ENCODE measurements at places on chromosomes 5 and 9.

DNA sequence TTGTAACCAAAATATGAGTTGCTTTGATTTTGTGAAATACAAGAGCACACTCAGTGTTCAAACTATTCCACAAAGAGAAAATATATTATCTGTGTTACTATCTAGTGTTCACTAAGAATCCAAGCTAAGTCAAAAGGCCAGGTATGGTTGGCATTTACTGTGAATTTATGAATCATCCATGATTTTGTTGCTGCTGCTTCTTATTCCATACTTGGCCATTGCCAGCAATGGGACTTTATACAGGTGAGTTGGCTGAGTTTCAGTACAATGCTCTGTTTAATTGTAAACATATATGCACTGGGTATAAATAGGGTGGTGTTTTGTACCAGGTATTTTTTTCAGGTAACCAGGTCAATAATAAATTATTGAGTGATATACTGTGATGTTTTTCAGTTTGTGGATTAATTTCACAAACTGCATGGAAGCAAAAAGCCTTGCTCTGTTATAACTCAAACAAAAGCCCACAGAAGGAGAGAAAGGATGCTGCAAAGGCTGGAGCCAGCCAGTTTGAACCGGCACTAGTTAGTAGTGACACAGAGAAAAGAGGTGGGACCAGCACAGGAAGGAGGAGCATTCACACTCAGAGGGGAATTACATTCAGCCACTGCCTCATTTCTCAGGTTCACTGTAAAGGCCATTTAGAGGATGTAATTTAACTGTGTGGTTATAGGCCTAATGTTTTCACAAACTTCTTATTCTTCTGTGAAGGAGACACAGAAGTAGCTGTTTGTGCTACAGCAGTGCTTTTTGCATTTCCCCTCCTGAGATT, 381.8 kb downstream of the ADGRV1 start:
- DNase-seq: peak; percentile 78

GRCh38 chr5:178280631-178281030, 48.0 kb upstream of the PHYKPL start:
- no peak for DNase-seq

GRCh38 chr5:173926359-173926758, 38.2 kb downstream of the CPEB4 start:
- DNase-seq: no peak

DNA sequence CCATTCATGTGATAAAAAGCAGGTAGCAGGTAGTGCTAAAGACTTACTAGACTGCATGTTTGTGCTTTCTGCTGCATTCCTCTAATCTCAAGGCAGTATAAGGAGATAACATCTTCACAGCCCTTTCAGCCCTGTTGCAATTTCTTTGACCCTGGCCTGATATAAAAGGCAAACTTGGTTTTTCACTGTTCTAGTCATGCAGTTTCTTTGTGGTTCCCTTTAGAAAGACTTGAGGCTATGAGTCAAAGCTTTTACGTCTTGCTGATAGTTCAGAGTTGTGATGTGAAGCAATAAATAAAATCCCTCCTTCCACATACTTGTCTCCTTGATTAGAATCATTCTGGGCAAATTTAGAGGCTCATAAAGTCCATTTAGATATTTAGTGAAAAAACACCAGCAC, 88.6 kb upstream of the CDKN2B start:
- no peak for DNase-seq

GRCh38 chr5:90231688-90232087, 177.9 kb downstream of the CETN3 start:
- DNase-seq: peak; percentile 47

GRCh38 chr5:135974021-135974600, 19.3 kb upstream of the LECT2 start:
- DNase-seq: no peak

DNA sequence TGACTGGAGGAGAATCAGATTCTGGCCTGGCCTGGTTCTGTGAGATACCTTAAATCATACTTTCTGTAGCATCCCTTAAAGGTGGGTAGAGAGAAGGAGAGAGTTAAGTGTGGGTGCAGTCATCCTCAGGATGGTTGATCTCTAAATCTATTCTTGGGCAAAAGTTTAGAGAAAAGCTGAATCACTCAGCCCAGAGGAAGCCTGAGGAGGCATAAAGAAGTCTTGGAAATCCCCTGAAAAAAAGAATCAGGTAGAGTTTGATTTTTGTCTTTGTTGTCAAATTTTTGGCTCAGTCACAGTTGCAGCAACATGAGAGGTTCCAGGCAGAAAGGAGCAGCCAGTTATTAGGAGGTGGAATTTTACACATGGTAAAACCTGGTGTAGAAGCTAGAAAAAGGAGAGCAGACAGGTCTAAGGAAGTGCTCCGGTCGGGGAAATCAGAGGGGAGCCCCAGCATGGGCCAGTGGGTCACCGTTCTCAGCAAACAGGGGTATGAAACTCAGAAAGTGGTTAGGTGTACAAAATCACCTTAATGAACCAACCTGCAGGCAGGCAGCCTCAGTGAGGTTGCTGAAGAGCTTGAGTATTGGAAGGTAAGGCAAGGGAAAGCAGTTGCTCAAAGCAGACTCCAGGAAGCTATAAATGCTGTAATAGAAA, 116.2 kb upstream of the CNTLN start:
- DNase-seq: no peak

DNA sequence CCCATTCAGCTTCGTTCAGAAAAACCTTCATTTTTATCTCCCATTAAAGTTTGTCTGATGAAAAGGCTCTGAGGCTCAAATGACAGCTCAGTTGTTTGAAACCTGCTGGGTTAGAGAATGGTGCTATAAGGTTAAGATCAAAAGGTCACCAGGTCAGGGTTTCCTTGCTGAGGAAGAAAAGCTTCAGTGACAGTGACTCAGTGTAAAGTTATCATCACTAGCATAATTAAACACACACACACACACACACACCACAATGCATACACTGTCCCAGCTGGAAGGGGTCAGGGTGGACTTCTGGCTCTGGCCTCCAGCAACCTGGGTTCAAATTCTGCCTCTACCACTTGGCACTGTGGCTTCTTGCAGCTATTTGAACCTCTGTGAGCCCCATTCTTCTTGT, 281.1 kb downstream of the DOCK8 start:
- DNase-seq: no peak

- no peak for DNase-seq
Measured at GRCh38 chr5:13108265-13108664, 836.2 kb downstream of the DNAH5 start.

DNA sequence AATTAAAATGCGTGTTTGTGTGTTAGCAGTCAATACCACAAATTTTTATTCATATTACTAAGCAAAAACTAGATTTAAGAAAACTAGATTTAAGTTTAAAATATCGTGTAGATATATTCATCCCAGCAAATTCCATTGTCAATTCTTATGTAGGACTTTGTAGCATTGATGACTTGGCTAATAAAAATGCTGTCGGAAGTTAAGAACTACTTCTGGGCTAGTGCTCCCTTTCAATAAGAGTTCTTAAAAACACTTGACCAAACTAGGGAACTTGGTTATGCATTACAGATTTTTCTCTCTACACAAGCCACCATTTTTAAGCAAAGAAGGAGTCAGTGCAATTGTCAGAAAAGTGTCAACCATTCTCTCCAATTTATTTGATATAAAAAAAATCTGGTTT, 68.7 kb upstream of the RAD23B start:
- no peak for DNase-seq

DNA sequence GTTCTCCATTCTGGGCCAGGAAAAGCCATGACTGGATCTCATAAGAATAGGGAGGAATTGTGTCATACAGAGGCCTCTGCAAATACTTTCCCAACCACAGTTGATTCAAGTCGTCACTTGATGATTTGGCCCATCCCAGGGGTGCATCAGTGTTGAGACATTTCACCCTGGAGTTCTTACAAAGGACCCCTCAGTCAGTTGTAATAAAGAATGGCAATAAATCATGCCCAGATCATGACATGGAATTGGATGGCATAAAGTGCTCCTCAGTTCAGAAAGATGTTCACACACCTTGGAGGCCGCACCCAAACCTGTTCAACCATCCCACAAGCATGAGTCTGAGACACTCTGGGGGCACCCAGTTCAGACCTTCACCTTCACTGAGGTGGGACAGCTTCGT, 168.1 kb downstream of the NR3C1 start:
- no peak for DNase-seq

- no peak for DNase-seq
Measured at GRCh38 chr5:147055850-147056566, 177.5 kb upstream of the PPP2R2B start.

GRCh38 chr5:74966141-74967026, 86.0 kb downstream of the GCNT4 start:
- no peak for DNase-seq

- no peak for DNase-seq
Measured at GRCh38 chr9:76571288-76571687, 112.3 kb downstream of the GCNT1 start.

DNA sequence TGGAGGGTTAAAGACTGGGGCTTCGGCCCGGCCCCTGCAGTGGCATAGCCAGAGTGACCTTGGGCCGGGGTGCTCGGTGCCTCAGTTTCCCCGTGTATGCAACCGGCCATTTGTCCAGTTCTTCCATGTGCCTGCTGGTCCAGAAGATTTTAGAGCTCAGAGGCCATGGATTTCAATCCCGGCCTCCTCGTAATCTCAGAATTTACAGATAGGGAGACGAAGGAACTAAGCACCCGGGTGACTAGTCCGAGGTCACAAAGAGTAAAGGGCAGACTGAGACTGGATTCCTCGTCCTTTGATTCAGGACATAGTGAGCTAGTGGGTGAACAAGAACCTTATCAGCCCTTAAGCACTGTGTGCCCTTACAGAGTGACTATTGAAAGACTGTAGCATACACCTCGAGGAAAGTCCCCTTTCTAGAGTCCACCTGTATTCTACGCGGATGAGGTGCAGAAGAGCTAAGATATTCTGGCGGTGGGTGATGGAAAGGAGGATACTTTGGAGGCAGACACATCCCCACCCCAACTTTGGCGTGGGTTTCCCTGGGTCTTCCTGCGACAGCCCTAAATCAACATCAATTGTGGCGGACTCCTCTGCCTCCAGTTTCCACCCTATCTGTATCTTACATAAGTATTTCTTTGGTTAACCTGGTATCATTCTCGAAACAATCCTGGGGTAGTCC, 597 bp downstream of the SLC31A1 start:
- DNase-seq: no peak

DNA sequence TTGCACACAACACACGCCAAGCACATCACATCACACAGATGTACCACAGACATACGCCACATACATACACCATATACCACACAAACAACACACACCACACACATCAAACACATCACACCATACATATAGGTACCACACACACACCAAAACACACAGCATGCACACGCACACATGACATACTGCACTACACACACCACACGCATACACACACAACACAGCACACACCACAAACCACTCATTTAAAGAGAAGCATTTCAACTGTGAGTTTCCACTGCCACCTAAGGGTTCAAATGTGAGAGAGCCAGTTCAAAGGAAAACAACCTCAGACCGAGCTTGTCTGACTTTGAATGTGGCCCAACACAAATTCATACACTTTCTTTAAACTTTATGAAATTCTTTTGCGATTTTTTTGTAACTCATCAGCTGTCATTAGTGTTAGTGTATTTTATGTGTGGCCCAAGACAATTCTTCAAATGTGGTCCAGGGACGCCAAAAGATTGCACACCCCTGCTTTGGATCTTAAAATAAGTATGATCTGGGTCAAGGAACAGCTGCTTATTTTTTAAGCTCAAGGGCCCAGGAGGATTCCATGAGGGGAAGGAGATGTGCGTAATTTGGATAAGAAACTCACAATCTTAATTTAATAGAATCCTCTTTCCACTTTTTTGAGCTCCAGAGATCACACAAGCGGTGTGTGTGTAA, 494.6 kb downstream of the GADD45G start:
- DNase-seq: peak; percentile 18

GRCh38 chr5:10286162-10286861, 21.4 kb downstream of the CMBL start:
- DNase-seq: no peak

DNA sequence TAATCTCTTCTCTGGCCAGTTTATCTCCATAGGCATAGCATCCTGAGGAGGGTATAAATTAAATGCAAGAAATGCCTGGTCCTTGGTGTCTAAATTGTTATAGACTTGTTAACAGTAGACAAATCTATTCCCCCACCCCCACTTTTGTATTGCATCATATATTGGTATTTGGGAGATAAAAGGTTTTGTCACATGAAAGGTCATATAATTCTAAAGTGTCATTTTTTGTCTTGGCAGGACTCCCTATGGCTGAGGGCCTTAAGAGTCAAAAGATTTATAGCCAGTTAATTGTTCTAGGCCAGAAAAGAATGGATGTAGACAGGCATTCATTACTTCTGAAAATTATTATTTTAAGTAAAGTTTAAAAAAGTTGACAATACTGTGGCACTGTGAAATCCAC, 90.3 kb upstream of the MOCS2 start:
- DNase-seq: no peak

DNA sequence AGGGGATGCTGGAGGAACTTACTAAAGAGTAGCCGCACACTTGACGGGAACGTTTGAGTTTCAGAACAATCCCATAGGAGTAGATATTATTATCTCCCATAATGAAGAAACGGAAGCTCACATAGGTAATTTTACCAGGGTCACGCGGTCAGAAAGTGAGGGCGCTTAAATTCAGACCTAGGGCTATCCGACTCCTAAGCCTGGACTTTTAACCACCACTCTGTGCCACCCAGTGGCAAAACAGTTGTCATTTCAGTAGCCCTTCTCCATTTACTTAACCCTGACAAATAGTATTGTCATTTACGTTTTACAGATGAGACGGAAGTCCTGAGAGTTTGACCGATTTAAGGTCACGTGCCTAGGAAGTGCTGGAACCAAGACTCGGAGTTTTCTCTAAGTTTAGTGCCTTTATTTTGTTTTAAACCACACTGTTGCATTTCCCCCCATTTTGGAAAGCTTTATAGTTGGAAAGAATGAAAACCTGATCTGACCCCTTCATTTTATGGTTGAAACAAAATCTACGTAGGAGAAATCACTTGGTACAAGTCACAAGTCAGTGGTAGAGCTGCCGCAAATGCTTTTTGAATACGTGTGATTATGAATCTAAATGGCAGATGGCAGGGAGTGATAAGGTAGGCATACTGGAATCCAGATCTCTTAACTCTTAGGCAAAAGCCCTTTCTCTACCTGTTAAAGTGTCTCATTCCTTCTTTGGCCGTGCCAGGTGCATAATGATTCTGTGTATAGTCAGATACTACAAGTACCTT, 650 bp downstream of the MRRF start:
- no peak for DNase-seq

- no peak for DNase-seq
Measured at GRCh38 chr5:74310386-74310785, 330.1 kb downstream of the ENC1 start.

GRCh38 chr5:151780348-151780747, 8.6 kb downstream of the G3BP1 start:
- DNase-seq: no peak

Measured in NCI-H1436 treated with DMSO at 0.1 percent for 48 hours (cell line).